ENCODE measurements at places on chromosomes 3 and 15.

DNA sequence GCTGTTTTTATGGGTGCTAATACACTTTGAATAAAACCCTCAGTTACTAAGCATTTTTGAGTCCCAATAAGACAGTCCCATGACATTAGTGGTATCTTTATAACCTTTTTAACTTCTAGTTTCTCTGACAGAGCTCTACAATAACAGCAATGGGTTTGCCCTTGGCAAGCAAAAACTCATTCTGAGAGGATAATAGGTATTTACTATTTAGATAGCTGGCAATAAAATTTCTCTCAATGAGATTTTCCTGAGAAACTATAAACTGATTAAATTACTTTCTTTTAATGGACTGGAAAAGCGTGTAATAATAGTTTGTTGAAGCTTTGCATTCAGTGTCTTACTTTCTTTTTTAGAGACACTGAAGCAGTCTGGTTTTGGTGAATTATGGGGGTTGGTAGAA lies 168.0 kb upstream of the MLF1 start:
- no peak for DNase-seq

- DNase-seq = no peak
These were observed 29.9 kb upstream of the RGMA start for GRCh38 chr15:93118904-93119303.

- DNase-seq = no peak
These were observed 14.3 kb downstream of the SIAH2 start for GRCh38 chr3:150748684-150749047.

GRCh38 chr3:25782938-25783660 lies at the start of gene NGLY1:
TSS of gene NGLY1 (minus strand) at chr3:25783443. CDS start at chr3:25783390, 53 bp downstream.
- peak; percentile 84 for DNase-seq

GRCh38 chr3:134145183-134145582 lies 105.5 kb downstream of the RYK start:
- DNase-seq = no peak
